ENCODE measurements at places on chromosomes 7 and 10.

GRCh38 chr10:110040767-110041478 is 33.1 kb downstream of the ADD3 start:
- DNase-seq, result no peak

DNA sequence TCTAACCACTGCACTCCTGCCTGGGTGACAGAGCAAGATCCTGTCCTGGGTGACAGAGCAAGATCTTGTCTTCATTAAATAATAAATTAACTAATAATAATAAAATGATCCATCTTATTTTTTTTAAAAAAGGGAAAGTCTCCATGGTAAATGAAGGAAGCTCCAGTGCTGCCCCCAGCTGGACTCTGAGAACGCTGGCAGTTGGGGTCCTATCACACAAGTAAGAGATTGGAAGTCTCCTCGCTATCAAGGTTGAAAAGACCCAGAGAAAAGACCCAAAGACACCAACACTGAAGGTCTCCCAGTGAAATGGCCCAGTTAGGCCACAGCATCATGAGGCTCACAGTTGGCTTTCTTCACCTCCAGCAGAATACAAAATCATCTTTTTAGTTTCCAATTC is 13.8 kb upstream of the C10orf67 start:
- peak; percentile 43 for DNase-seq

DNA sequence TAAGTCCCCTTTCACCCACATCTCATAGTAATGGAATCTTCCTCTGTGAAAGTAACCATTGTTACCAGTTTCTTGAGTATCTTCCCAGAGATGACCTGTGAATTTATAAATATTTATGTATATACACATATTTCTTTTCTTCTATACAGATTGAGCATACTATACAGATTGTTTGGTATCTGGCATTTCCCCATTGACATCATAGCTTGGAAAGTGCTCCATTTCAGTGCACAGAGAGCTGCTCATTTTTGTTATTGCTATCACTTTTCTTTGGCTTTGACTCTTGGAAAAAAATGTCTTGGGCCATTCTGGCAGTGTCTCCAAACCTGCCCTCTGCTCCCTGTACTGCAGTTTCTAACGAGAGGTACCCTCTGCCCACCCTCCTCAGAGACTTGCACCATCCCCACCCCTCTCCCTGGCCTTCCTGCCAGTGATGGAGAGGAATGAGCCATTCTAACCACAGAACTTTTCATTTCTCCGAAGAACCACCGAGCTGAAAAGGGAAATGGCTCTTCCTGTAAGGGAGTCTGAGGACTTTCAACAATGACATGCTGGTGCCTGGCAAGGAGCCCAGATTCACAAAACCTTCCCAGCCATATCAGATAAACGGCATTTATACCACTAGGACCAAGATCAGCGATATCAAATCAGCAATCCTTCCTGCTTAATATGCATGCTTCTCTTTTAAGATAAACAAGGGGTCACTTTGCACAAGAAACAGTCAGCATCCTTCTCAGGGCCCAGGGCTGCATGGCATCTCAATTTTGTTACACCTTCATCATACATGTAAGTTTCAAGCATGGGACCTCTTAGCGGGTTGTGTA is 19.7 kb upstream of the CCSER2 start:
- peak; percentile 62 for DNase-seq

- DNase-seq, result no peak
Observed at GRCh38 chr7:140196361-140197217, 19.8 kb upstream of the KDM7A start.

- DNase-seq, result no peak
Observed at GRCh38 chr7:78779788-78780187, 673.7 kb downstream of the MAGI2 start.

DNA sequence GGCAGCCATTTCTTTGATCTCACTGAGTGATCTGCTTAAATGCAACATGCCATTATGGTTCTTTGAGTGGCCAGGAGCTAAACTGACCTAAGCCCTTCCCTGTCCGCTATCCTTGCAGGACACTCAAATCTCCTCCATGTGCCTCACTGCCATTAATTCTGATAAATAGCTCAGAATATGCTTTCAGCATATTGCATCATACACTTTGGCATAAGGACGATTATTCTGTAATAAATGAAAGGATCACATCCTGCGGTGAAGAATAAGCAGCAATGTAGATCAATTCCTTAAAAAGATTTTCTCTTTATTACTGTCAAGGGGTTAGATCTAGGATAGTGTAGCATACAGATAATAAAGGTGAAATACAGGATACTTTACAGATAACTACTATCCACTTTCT is 231.8 kb upstream of the CTBP2 start:
- peak; percentile 44 for DNase-seq

- no peak for DNase-seq
Observed at GRCh38 chr7:87128861-87129267, 23.4 kb upstream of the DMTF1 start.

DNA sequence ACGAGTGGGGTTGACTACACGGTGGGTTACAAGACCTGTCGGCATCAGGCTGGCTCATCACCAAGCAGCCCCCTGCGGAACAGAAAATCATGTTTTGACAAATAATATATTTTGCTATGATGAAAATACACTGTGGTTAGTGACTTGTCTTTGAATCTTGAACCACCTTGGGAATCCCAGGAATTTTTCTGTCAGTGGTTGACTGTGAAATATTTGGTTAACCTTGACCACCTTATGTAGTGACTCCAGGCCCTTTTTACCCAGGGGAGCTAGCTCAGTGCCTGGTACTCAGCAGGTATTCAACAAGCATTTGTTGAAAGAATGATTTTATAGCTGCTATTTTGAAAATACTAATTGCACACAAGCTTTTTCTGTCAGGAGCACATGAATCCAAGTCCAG is 406.0 kb downstream of the PHF14 start:
- no peak for DNase-seq

- DNase-seq, result peak; percentile 83
Observed at GRCh38 chr10:30786131-30786530, 156.6 kb upstream of the LYZL2 start.

GRCh38 chr7:44973610-44974401 is 5.0 kb downstream of the MYO1G start:
- no peak for DNase-seq

DNA sequence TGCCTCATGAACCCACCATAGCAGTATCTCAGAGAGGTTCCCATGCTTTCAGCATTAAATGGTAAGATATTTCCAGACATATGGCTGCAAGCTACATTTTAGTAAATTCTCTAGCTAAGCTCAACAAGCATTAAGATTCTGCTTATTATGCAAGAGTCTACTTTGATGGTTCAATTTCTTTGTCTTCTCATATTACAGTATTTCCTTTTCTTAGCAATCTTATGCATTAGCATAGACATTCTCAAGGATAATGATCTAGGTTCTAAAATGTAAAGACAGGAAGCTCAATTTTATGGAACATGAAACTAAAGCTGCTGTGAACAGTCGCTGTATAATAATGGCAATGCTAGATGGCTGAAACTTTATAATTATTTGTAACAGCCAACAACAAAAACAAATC is 39.2 kb downstream of the MEOX2 start:
- DNase-seq, result no peak

GRCh38 chr10:34854147-34854601 is 39.1 kb upstream of the PARD3 start:
- peak; percentile 71 for DNase-seq

- DNase-seq, result no peak
Observed at GRCh38 chr7:37224746-37225145, 223.9 kb downstream of the ELMO1 start.

DNA sequence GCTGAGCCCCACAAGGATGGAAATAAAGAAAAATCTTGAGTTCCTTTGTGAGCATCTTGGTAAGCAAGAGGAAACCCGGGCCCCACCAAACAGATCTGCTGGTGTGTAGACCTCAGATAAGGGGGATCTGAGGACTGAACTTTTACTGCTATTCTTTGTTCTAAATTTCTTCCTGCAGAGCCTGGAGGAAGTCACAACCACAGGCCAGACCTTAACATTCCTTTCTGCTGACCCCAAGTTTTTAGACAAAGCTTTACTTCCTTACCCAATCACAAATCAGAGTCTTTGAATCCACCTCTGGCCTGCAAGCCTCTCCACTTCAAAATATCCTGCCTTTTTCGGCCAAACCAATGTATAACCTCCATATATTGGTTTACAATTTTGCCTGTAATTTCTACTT is 352.6 kb upstream of the AUTS2 start:
- no peak for DNase-seq

DNA sequence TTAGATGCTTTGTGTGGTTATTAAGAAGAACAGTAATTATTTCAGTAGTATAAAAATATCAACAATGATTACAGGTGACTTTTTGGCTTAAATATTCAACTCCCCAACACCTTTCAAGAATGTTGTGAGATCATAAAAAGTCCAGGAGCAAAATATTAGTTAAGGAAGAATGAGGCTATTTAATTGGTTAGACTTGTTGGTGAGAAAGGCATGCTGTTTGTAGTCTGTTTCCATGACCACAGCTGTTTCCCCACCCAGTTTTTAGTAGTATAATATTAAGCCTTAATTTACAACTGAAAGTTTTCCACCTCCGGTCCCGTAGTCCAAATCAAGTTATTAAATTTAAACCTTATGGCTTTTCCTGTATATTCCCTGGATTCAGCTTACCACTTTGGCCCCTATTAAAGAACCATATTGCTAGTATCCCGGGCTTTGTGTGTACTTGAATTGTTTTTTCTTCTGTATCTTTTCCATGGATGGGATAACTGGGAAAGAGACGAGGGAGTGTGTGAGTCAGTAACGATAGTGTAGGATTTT is 133.3 kb downstream of the CELF2 start:
- no peak for DNase-seq

GRCh38 chr7:37724732-37725131 is 41.2 kb downstream of the GPR141 start:
- no peak for DNase-seq

DNA sequence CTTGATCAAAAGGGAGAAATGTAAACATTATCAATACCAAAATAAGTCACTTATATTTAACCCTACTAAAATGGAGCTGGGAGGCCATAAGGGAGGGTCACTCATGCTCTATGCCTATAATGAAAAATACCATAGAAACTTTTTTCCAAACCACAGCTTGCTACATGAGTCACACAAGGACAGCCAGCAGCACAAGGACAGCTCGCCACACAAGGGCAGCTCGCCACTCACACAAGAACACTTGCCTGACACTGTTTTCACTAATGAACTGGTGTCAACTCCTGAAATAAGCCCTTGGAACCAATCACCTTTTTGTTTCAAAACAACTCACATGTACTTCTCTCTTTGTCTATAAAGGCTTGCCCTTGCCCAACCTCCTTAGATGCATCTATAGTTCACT is 43.3 kb downstream of the FRMPD2 start:
- no peak for DNase-seq

GRCh38 chr7:40527723-40528122 is 392.9 kb downstream of the SUGCT start:
- no peak for DNase-seq

- DNase-seq, result no peak
Observed at GRCh38 chr7:2629746-2630681, 1.8 kb upstream of the TTYH3 start.

GRCh38 chr10:73967022-73967429 is 30.9 kb upstream of the VCL start:
- no peak for DNase-seq

GRCh38 chr7:132498319-132498718 is 78.0 kb downstream of the PLXNA4 start:
- no peak for DNase-seq

DNA sequence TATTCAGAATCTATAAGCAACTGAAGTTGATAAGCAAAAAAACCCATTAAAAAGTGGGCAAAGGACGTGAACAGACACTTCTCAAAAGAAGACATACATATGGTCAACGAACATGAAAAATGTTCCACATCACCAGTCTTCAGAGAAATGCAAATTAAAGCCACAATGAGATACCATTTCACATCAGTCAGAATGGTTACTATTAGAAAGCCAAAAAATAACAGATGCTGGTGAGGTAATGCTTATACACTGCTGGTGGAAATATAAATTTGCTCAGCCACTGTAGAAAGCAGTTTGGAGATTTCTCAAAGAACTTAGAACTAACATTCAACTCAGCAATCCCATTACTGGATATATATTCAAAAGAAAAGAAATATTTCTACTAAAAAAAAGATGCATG is 332.8 kb upstream of the PLXDC2 start:
- no peak for DNase-seq

GRCh38 chr7:51160990-51161615 is 155.5 kb downstream of the COBL start:
- DNase-seq, result peak; percentile 83

GRCh38 chr7:107503687-107504086 is 33.8 kb downstream of the GPR22 start:
- DNase-seq, result no peak

DNA sequence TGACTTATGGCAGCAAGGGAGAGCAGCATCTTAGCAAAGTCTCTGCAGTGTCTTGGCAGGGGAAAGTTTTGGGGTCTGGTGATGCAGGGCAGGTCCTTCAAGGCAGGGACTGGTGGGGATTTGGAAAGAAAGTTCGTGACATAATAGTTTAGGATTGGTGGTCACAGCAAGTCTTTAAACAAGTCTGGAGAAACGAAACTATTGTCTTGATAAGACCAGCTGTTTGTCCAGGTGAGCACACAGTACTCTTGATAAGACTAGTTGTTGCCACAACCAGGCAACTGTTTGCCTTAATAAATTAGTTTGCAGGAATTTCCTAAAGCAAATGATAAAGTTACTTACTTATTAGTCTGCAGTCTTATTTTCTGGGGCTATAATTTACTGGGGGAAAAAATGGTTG is 136.1 kb downstream of the AKR1D1 start:
- DNase-seq, result no peak

GRCh38 chr10:17348011-17348500 is 106.3 kb downstream of the ST8SIA6 start:
- DNase-seq, result no peak

DNA sequence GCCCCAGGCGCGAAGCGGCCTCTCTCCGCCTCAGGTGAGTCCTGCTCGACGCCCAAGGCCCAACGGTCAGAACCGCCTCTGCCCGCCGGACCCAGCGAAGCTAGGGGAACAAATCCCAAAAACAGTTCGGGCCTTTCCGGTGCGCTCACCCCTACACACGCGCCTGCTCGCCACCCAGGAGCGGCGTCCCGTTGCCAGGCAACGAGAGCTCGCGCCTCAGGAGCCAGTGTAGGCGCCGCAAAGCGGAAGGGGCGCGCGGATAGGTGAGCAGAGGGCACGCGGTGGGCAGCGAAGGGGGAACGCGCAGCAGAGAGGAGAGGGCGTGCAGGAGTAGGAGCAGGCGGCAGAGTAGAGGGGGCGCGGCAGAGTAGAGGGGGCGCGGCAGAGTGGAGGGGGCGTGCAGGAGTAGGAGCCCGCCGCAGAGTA is at the start of the genes DYDC1 and DYDC2:
DYDC1 (minus strand) TSS at position 193 of the 426 bp plus-strand sequence. CDS start 4,154 bp downstream, outside the sequence.
DYDC2 (plus strand) TSS at position 219 of the 426 bp plus-strand sequence. CDS start 5,663 bp downstream, outside the sequence.
- peak; percentile 40 for DNase-seq

DNA sequence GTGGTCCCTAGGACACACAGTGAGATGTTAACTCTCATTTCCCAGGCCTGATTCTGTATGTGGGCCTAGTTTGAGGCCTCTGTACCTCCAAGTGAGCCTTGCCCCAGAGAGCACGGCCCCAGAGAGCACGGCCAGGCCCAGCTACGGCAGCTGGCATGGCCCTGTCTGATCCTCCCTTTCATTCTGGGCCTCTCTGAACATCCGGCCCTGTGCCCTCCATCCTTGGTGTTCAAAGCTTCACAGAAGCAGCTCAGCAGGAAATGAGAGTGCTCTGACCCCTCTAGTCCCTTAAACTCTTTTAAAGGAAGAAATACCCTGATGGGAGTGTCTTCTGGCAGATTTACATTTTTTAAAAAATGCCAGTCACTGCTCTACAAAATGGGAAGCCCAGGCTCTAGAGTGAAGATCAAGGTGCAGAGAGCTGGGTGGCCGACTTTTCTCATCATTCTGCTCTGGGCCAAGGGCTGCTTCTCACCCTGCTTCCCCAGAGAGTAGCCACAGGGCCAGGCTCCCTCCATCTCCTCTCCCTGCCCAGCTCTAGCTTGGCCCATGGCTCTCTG is 171.9 kb downstream of the RPS24 start:
- DNase-seq, result no peak
